ENCODE measurements at places on chromosomes 4 and X.

GRCh38 chr4:27010334-27010940 lies 149.8 kb downstream of the STIM2 start:
- peak; percentile 68 for DNase-seq

- DNase-seq, result no peak
Observed at GRCh38 chrX:327660-328126, 9.1 kb upstream of the GTPBP6 start.

DNA sequence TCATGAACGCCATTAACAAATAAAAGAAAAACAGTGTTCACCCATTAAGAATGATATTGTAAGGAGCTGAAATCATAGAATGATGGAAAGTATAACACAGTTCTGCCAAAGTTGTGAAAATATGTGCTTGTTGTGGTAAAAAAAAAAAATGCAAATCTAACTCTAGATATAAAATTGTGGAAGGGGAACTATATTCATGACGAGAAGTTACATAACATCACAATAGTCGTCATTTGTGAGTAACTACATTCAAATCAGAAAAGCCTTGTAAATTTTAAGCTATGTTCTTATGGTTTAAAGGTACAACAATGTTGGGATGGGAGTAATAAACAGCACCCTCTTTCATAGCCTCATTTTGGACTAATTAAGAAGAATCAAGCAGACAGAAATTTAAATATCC lies 57.6 kb upstream of the PRDM8 start:
- no peak for DNase-seq

GRCh38 chrX:68808686-68809357 lies 20.0 kb upstream of the EFNB1 start:
- no peak for DNase-seq

DNA sequence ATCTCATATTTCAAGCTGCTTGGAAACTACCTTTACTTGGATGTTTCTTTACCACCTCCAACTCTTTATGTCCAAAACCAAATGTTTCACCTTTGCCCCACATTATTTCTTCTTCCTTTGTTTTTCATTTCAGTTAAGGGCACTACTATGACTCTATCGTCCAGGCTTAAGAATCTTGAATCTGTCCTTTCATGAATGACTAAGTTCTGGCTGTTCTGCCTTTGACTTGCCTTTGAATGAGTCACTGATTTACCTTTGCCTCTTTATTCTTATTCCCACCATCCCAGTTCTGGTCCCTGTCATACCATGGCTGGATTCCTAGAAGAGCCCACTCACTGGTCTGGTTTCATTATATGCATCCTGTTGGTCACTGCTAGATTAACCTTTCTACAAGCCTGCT lies 30.6 kb upstream of the PLAC1 start:
- no peak for DNase-seq

- DNase-seq, result no peak
Observed at GRCh38 chr4:6944301-6945051, 34.9 kb downstream of the TBC1D14 start.

- no peak for DNase-seq
Observed at GRCh38 chrX:47184486-47184885, 9.1 kb upstream of the UBA1 start.

DNA sequence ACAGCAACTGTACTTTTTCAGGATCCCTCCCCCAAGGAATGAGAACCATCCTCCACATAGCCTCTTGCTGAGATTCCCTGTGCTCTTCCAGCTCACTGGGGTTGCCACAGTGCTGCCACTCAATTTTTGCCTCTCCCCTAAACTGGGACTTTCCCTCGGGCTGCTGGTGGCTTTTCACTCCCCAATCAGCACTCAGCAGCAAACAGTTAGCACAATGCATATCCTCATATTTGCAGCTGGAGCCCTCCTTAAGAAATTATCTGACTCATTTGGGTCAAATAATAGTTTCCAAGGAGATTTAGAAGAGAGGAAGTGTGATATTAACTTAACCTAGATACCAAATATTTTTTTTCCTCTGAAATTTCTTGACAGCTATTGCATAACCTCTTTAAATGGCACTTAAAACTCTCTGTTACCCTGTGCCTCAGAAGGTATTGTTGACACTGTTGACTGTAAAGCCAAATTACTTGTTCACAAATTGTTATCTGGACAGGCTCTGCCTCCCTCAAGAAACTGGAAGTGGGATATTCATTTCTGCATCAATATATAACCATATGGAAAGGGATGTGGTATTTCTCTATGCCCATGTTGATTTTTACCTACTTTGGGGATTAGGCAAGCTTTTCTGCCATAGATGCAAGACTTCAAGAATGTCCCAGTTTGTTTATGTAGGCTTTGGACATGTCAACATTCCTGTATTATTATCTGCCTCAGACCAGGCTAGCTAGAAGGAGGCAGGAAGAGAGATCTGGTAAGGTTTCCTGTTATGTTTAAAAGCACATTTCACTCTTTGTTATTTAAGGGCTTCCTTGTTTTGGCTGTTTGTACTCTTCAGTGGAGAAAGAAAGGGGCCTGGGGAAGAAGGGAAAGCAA lies 58.0 kb downstream of the SEPTIN11 start:
- DNase-seq, result peak; percentile 55

DNA sequence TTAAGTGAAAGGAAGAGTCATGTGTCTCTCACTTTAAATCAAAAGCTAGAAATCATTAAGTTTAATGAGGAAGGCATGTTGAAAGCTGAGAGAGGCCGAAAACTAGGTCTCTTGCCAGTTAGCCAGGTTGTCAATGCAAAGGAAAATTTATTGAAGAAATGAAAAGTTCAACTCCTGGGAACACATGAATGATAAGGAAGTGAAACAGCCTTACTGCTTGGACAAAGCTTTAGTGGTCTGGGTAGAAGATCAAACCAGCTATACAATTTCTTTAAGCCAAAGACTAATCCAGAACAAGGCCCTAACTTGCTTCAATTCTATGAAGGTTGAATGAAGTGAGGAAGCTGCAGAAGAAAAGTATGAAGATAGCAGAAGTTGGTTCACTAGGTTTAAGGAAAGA lies 24.9 kb downstream of the RHOH start:
- DNase-seq, result no peak

GRCh38 chr4:174040287-174040686 lies 243.2 kb downstream of the FBXO8 start:
- DNase-seq, result no peak

- DNase-seq, result no peak
Observed at GRCh38 chr4:186760576-186760975, 36.9 kb upstream of the FAT1 start.

DNA sequence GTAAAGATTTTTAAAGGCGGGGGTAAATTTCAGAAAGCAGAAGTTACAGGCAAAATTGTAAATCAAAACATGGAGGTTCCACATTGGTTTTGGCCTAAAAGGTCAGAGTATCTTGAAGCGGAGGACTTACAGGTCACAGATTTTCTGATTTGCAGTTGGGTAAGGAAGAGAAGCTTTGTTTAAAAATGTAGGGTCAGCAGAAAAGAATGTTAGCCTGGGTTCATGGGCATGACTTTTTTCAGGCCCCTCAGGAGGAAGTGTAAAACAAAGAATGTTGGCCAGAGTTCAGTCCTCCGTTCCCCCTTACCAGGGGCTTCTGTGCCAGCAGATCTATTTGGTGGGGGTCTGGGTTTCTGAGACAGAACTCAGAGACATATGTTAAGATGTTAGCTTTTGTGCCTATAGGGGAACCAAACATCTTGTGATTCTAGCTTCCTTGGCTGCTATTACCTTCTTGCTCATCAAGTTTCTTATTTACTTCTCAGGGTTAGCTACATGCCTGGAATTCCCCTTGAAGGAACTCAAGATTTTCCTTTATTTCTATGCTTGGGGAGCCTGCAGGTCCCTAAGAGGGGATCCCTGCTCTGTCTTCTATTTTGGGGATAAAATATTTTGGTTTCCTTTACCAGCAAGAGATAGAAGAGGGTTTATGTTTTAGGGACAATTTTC lies 160.3 kb downstream of the ANK2 start:
- DNase-seq, result no peak

- no peak for DNase-seq
Observed at GRCh38 chrX:113726466-113726865, 857.4 kb upstream of the HTR2C start.
